ENCODE measurements at places on chromosomes 11 and 22.

DNA sequence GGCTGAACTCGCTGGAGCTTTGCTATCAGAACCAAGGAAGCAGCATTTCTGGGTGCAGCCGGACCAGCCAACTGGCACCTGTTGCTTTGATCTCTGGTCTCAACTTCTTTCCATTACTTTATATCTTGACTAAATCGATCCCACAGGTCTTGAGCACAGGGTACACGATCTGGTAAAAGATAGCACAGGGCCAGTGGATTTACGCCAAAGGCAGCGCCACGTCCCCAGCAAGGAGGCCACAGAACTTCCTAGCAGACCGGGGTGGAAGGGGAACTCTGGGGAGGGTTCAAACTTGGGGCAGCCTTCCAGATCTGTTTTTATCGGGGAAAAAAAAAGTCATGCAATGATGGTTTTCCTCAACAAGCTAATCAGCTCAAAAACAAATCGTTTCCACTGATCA is 14.0 kb downstream of the VPS37C start:
- no peak for ATAC-seq

- ATAC-seq = no peak
These were observed 184.9 kb downstream of the SBF2 start for GRCh38 chr11:10108915-10109680.

DNA sequence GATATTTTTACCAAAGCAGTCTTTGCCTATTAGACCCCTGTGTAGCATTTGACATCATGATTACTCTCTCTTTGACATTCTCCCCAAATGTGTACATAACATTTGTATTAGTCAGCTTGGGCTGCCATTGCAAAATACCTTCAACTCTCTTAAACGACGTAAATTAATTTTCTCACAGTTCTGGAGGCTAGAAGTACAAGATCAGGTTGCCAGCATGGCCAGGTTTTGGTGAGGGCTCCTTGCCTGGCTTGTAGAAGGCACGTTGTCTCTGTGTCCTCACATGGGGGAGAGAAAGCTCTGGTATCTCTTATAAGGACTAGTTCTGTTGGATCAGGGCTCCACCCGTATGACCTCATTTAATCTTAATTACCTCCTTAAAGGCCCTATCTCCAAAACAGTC is 12.3 kb upstream of the DLAT start:
- ATAC-seq = no peak

- no peak for ATAC-seq
These were observed 90.5 kb upstream of the DBX1 start for GRCh38 chr11:20250644-20251247.

DNA sequence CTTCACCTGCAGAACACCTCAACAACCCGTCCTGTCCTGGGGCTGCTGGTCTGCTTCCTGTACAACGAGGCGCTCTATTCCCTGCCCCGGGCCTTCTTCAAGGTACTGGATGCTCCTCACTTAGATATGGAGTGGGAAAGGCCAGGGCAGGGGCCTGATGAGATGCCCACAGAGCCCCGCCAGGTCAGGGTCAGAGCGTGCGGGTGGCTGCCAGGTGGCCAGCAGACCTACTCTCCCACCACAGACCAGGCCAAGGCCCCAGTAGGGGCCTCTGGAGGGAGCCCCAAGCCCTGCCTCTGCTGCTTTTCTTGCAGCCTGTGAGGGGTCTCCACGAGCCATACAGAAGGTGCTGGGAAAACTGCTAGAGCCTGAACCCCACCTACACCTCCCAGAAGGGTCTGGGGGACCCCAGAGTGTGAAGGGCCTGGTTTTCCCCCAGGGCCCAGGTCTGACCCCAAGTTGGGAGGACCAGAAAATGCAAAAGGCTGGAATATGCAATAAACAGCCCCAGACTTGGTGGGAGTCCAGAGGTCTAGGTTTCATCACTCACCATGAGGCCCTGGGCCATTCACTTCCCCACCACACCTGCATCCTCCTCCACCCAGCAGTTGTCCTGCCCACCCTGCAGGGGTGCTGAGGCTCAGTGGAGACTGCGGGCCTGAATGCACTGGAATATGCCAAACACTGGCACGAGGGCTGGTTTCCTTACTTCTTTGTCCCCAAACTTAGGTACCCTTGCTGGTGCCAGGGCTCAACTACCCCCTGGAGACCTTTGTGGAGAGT is 14.7 kb downstream of the ZDHHC24 start:
- ATAC-seq = no peak

GRCh38 chr11:33315822-33316221 is 58.6 kb downstream of the HIPK3 start:
- no peak for ATAC-seq

DNA sequence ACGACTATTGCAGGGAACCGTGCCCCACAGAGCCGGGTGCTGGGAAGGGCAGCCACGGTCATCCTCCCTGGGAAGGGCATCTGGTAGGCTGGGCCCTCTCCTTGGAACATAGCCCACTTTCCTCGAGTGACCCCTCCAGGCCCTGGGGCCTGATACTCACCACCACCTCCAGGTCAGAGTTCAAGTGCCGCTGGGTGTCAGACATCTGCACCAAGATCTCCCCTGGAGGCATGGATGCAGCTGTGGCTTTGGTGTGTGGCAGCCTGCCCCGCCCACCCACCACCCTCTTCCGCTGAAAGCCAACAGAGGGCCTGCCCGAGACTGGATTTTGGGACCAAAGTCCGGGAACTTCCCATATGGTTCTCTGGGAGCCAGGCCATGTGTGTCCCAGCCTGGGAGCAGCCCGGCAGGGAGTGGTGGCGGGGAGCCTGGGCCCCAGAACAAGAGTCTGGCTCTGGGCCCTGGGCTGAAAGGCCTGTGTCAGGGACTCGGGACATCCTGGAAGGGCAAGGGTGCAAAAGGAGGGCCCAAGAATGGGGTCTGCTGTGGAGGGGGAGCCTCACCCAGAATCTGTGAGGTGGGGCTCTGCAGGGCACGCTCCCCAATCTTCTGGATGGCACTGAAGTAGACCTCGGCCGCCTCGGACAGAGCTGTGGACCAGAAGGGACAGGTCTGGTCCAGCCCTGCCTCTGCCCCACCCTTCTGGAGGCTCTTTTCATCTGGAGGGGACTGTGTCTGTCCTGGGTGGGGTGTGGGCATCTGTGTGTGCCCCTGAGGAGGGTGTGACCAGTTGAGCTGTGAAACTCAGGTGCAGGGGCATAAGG is 2.6 kb downstream of the BAIAP2L2 start:
- ATAC-seq = no peak

DNA sequence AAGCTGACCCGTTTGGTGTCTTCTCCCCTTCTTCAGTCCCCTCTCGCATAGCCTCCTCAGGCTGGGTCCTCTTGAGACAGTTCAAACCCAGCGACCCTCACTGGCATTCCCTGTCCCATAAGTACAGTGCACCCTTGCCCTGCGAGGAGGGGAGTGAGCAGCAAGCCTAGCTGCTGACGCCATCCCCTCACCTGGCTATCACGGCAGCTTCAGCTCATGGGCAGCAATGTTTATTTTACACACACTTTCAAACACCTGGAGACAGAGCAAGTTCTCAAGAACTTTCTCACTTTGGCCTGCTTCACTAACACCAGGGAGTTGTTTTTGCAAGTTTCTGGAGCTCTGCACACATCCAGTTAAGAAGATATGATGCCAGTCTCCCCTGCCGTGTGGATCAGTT is 189.6 kb upstream of the E2F8 start:
- no peak for ATAC-seq

GRCh38 chr22:45318558-45319323 is 9.0 kb downstream of the FAM118A start:
- peak; percentile 39 for ATAC-seq

GRCh38 chr11:61688365-61689163 is 8.4 kb downstream of the DAGLA start:
- no peak for ATAC-seq

- peak; percentile 89 for ATAC-seq
These were observed 65.1 kb upstream of the LRRC55 start for GRCh38 chr11:57116654-57117053.

- ATAC-seq = peak; percentile 41
These were observed at the start of gene IRAG1 for GRCh38 chr11:10693509-10694081. IRAG1 (minus strand) TSS chr11:10693755; CDS start chr11:10693602, 153 bp downstream.

DNA sequence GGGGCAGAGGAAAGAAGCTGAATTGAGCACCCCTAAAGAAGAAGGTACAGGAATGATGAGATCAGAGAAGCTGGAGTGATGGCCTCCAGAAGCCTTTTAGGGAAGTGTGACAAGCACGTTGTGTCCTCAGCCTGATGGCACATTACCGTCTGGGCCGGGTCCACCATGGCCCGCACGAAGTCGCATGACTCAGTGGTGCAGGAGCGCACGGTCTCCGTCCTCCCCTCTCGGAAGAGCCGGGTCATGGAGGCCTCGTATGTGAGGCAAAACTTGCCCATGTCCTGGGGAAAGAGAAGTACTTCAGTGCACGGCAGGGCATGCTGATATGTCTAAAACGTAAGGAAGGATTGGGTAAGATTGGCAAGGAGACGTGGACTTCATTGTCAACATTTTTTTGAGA is 11.2 kb upstream of the TESMIN start:
- ATAC-seq = no peak

DNA sequence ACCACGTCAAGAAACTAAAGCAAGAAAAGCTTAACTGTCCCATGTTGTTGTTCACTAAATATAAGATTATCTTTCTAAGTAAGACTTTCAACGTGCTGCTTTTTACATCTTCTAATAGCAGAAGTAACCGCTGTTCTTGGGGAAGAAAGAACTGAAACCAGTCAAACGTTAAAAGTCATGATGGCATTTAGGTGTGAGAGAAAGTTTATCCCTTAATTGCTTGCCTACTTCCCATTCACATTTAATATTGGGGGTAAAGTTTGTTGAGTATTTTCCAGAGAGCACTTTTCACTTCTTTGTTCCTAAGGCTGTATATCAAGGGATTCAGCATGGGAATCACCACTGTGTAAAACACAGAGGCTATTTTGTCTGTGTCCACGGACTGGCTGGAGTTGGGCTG is 970 bp downstream of the OR5B21 start:
- no peak for ATAC-seq

GRCh38 chr22:35432228-35432905 is 32.4 kb downstream of the MCM5 start:
- no peak for ATAC-seq

GRCh38 chr22:23818541-23818940 is 20.3 kb downstream of the DERL3 start:
- no peak for ATAC-seq

DNA sequence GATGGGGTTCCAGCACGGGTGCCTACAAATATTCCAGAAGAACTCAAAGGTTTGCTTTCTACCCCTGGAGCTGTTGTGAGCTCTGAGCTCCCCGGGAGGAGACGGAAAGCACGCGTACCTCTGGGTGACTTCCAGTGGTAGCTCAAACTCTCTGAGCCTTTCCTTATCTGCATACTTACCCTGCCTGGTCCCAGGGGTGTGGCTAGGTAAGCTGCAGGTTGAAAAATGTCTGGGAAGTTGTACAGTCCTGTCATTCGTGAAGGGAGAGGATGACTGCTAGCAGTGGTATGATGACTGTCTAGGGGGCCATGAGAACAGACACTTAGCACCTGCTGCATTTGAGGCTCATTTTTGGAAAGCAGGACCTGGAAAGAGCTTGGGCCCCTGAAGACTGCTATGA is 111.5 kb downstream of the DSCAML1 start:
- ATAC-seq = no peak

- ATAC-seq = peak; percentile 81
These were observed 10.5 kb downstream of the AASDHPPT start for GRCh38 chr11:106087815-106088435.

GRCh38 chr11:95780544-95780943 is 9.0 kb downstream of the FAM76B start:
- no peak for ATAC-seq

DNA sequence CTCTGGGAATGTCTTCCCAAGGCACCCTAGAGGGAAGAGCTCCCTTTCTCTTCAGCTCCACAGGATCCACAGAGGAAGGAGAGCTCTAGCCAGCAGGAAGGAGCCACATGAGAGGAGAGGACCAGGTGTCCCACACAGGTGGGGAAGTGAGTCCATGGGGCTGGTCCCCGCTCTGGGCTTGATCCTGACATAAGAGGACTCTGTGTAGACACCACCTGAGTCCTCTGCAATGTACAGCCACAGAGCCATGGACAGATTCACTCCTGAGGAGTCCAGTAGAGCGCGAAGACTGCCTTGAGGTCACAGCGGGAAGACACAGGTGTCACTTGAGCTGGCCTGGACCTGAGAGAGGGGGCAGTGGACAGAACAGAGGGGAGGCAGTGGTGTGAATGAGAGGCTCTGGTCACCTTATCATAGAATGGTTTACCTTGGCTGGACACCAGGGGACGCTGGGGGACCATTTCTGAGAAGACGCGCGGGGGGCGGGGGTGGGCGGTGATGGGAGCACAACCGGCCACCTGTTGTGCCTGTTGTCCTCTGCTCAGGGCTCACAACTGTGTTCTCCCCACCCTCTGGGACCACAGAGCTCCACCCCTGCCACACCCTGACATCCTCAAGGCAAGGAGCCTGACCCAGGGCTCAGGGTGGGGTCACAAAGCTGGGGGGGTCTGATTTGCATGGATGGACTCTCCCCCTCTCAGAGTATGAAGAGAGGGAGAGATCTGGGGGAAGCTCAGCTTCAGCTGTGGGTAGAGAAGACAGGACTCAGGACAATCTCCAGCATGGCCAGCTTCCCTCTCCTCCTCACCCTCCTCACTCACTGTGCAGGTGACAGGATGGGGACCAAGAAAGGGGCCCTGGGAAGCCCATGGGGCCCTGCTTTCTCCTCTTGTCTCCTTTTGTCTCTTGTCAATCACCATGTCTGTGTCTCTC is 128.2 kb downstream of the ZNF280B start:
- ATAC-seq = peak; percentile 40

DNA sequence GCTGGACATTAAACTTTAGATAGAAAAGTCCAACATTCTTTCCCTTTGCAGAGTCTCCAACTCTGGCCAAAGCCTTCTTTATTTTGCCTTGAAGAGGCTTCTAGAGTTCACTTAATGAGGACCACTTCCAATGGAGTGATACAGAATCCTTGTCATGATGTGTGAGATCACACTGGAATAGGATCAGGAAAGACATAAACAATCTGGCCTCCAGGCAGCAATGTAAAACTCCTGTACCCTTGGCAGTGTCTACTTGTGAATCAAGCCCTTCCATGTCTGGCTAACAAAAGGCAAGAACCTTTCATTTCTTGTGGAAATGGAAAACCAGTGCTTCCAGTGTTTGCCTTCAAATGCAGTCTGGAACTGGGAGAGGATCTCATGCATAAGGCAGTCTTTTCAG is 56.5 kb upstream of the FIBIN start:
- no peak for ATAC-seq

DNA sequence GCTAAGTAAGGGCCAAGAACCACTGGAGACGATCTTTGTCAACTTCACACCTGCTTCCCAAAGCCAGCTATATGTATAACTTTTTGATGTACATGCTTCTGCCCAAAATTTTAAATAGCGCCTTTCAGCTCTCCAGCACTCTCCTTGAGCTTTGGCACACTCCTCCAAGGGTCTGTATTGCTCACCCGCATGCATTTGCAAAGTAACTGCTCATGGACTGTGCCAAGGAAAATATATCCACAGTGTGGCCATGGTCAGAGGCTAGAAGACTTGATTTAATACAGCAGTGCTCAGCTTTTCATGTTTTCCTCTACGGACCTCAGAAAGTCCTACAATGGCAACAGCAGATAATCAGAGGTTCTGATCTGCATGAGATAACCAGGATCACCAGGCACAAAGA is 550.1 kb downstream of the SOX6 start:
- no peak for ATAC-seq
